Activated CD8-positive, alpha-beta memory T cell treated with anti-CD3 and anti-CD28 coated beads, Interleukin-2, amount 10 ng/mL, durations not matched to agents 7 days and 5 days (primary cell): ENCODE measurements at places on chromosomes 2 and 18. TPM values are rescaled to one million over a fixed set of nuclear protein-coding genes. Genes with fewer than 3 reads are reported as not detected.

GRCh38 chr2:65999103-65999502 lies 435.8 kb upstream of the MEIS1 start:
- no peak for DNase-seq
- H3K27me3 ChIP-seq: no peaks in the 10 kb centered on the region
- H3K36me3 ChIP-seq: no peaks in the 10 kb centered on the region
- no peak overlapping the region for H3K27ac ChIP-seq

GRCh38 chr2:180991820-180992219 lies 11.4 kb downstream of the UBE2E3 start:
- no peaks in the 10 kb centered on the region for H3K27me3 ChIP-seq
- peaks cover 10% of the 10 kb centered on the region for H3K4me1 ChIP-seq
- peaks cover 35% of the 10 kb centered on the region for H3K36me3 ChIP-seq
- H3K4me3 ChIP-seq: no peak overlapping the region
- no peak overlapping the region for H3K27ac ChIP-seq
- DNase-seq: no peak

DNA sequence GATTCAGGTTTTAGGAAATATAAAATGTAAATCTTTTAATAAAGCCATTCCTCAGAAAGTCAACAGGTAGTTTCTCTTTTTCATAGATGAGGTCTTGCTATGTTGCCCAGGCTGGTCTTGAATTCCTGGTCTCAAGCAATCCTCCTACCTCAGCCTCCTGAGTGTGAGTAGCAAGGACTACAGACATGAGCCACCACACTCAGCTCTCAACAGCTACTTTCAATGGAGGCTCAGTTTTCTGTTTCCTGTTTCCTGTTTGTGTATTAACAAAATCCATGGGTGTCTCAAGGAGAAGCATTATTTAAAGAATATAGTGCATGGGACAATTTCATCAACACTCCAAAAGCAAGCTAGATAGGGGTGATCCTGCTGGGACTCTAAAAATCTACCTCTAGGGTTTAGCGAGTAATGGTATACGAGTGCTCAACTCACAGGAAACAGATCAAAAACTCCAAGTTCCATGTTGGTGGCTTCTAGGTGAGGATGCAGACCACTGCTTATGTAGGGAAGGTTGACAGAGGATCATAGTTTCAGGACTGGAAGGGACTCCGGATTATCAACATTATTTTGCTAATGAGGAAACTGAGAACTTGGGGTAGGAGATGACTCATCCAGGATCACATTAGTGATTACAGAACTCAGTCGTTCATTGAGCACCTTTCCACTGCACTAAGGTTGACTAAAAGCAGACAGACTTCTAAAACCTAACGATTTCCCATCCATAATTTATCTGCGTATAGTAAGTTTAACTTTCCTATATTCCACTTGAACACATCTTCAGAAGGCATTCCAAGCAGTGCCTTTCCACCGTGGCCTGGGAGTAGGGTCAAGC lies 61.7 kb upstream of the WIPF1 start:
- peaks cover 50% of the 10 kb centered on the region for H3K36me3 ChIP-seq
- H3K27me3 ChIP-seq: no peaks in the 10 kb centered on the region
- no peak for DNase-seq
- H3K4me1 ChIP-seq: peaks cover 27% of the 10 kb centered on the region
- peak overlapping the region; percentile 67 for H3K27ac ChIP-seq
- no peak overlapping the region for H3K4me3 ChIP-seq

- peak overlapping the region; percentile 54 for H3K4me3 ChIP-seq
- no peak overlapping the region for H3K27ac ChIP-seq
- no peak for DNase-seq
- H3K27me3 ChIP-seq: peaks cover 31% of the 10 kb centered on the region
- H3K4me1 ChIP-seq: peaks cover 12% of the 10 kb centered on the region
- H3K36me3 ChIP-seq: peaks cover 2% of the 10 kb centered on the region
Observed at GRCh38 chr2:167293172-167293781, 405.0 kb downstream of the XIRP2 start.

DNA sequence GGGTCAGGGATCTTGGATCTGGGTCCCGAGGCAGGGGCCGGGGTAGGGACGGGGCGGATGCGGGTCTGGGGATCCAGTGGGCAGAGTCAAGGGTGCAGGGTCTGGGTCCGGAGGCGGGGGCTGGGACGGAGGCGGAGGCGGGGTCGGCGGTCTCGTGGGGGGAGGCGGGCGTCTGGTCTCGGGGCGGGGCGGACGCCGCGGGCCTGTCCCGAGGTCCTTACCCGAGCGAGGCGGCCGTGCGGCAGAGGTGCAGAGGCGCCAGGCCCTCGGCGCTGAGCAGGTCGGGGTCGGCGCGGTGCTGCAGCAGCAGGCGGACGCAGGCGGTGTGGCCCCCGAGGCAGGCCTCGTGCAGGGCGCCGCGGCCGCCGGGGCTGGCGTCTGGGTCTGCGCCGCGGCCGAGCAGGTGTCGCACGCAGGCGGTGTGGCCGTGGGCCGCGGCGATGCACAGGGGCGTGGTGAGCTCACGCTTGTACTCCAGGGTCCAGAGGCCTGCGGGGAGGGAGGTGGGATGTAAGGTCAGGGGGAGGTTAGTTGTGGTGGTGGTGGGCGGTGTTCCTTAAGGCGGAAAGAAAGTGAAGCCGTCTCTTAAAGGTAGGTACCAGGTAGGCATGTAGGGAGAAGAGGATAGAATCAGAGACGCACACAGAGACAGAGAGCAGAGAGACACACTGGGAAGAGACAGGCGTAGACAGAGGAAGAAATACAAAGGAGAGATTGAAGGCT lies 26.6 kb downstream of the ASB18 start:
- DNase-seq: no peak
- no peak overlapping the region for H3K4me3 ChIP-seq
- H3K4me1 ChIP-seq: peaks cover 2% of the 10 kb centered on the region
- peaks cover 44% of the 10 kb centered on the region for H3K27me3 ChIP-seq
- H3K36me3 ChIP-seq: peaks cover 3% of the 10 kb centered on the region

The PDE11A gene
- not detected for total RNA-seq

The SUPT7L gene
- total RNA-seq: 39.7 TPM

The PHLPP1 gene
- total RNA-seq: 18.3 TPM

The LIPG gene
- 0.16 TPM for total RNA-seq

The KCNG2 gene
- total RNA-seq: not detected

The SIX2 gene
- total RNA-seq: not detected

The CCDC178 gene
- not detected for total RNA-seq

The PAX8 gene
- 1.6 TPM for total RNA-seq
